Hepatocyte (in vitro differentiated cells): ENCODE measurements at places on chromosomes 2 and 18.

DNA sequence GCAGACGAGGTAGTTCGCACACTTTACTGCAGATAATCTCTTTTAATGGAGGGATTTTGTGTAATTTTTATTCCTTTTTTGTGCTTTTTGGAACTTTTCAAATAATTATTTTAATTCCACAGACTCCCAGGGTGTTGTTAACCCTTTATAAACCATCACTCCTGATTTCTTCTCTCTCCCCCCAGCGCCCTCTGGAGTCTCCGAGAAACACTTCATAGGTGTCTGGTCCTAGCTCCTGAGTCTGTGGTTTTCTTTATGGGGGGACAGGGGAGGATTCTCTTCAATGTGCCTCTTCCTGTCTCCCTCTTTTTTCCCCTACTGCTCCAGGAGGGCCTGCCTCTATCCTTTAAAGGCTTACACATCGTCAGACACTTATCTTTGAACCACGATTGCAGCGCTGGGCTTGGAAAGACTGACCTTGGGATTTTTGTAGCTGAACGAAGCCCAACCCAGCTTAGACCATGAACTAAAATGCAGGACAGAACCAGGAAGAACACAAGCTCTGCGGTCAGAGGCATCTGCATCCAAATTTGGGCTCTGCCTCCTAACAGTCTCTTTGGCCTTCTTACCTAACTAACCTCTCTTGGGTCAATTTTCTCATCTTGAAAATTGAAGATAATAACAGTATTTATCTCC lies 7.1 kb upstream of the PKDCC start:
- DNase-seq: no peak

DNA sequence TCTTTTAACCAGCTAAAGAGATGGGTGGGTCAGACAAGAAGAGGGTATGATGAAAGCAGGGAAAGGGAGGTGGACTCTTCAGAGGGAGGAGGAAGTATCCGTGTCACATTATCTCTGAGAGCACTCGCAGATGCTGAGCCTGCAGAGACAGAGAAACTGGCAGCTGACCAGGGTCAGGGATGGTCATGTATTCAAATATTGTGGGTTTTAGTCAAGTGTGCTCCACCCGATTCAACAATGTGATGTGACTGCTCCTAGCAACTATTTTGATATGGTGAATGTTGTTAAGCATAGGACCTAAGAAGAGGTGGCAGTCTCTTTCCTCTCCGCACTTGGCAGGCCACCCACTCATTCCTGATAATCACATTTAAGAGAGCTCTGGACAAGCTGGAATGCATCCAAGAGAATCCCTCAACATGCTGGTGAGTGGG lies 1.3 kb upstream of the CLIP4 start:
- DNase-seq: peak; percentile 58

DNA sequence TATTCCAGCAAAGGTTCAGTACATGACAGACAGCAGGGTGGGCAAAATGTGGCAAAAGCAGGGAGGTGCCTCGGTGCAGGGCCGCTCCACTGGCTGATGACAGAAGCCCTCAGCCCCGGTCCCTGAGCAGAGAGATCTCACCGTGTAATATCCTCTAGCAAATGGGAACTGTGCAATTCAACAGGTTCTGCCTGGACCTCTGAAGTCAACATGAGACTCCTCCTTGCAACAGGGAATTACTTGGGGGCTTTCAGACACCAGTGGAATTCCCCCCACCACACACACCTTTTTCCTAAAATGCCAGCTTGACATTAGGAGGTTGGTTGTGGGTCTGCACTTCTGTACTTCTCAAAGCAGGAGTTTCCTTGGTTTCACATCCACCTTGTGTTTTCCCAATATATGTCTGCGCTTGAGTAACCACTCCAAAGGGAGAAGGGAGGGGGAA lies 50.8 kb downstream of the SPRED2 start:
- DNase-seq: no peak

DNA sequence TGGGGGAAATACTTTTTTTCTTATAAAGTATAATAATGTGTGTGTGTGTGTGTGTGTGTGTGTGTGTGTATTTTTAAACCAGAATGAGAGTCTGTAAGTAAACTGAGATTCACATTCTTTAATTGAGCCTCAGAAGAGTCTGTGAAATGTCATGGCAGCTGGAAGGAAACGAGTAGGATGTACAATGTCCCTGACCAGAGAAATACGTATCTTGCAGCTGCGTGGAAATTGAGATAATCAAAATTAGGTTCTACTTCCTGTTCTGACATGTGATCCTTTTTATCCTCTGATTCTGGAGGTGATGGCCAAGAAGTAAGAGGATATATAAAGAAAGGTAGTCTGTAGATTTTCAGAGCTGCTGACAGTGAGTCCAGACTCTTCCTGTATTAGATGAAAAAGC lies 50.0 kb downstream of the SH3RF3 start:
- no peak for DNase-seq

GRCh38 chr2:112001942-112002341 lies 53.1 kb upstream of the TMEM87B start:
- DNase-seq: no peak

- DNase-seq: peak; percentile 62
Observed at GRCh38 chr2:112947374-112947773, 30.4 kb upstream of the IL36G start.

- DNase-seq: no peak
Observed at GRCh38 chr2:144875290-144875969, 355.5 kb upstream of the ZEB2 start.

DNA sequence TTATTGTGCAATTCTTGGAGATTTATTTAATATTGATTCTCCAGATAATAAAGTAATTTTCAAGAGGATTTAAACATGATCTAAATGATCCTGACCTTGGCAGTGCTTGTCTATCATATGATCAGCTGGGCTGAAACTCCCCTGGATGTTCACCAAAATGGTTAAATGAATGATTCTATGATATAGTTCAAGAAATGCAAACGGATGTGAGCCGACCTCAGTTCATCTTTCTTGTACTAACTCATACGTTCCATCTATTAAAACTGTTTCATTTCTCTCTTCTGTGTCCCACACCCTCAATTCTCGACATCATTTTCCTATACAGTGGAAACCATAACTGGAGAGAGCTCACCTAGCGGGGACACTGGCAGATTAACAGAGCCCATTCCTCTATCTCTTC lies 281.7 kb upstream of the CCDC68 start:
- no peak for DNase-seq

- no peak for DNase-seq
Observed at GRCh38 chr18:23812546-23813440, 123.5 kb downstream of the LAMA3 start.

GRCh38 chr2:163407296-163407695 lies 328.5 kb downstream of the FIGN start:
- peak; percentile 7 for DNase-seq

DNA sequence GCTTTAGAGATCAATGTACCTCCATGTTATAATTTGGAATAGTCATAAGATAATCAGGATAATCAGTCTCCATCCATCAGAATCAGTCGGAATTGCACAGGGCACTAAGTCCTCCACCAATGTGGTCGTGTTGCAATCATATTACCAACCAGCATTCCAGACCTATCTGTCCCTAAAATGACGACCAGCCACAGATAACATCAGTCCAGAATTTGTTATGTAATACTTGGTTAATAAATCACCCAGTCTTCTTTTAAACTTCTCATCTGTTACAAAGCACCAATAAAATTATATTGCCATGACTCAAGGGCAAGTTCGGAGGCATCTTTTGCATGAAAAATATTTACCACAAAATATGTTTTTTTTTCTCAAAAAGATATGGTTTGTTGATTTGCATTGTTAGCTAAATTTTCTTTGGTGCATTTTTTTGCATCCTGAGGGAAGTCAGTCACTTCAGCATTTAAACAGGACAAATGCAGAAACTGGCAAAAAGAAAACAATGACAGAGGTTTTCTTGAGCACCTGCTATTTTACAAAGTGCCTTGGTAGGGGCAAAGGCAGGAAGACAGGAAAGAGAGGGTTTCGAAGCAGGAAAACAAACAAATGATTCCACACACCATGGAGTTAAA lies 29.3 kb downstream of the PIEZO2 start:
- DNase-seq: peak; percentile 56

GRCh38 chr2:24454294-24454693 lies 36.8 kb upstream of the NCOA1 start:
- no peak for DNase-seq

DNA sequence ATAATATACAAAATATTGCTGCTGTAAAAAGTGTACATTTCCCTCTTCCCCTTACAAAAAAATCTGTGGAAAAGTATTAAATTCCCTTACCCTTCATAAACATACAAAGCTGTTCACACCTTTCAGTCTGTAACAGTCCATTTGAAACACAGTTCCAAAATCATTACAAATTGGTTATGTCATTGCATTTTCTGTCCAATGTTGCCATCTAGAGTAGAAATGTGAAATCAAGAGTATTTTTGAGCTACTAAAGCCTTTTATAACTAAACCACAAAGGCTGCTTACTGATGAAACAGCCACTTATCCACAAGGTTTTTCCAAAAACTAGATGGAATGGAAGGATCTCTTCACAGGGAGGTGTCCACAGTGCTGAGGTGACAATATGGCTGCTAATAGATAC lies 72.5 kb downstream of the SS18 start:
- DNase-seq: no peak

- DNase-seq: no peak
Observed at GRCh38 chr2:235727891-235728799, 234.3 kb downstream of the AGAP1 start.

DNA sequence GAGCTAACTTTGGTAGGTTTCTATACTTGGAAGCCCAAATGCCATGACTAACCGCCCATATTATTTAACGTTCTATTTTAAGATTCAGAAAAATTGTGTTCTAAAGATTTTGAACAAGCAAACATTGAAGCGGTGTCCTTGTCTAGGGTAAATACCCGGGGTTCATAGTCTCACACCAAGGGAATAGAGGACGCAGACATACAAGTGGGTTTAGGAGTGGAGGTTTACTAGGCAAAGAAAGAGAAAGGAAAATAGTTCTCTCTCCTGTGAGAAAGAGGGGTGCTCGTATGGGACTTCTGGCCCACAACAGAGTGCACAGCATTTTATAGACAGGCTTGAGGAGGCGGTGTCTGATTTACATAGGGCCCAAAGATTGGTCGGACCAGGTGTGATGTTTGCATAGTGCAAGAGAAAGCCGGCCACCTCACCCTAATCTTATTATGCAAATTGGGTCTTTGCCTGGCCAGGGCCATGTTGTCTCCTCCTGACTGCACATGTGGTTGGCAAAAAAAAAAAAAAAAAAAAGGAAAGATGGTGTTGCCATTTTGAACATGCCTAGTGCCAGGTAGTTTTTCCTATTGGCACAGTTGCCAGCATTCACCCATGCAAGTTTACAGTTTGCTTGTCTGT lies 1062.6 kb downstream of the LRP1B start:
- no peak for DNase-seq

DNA sequence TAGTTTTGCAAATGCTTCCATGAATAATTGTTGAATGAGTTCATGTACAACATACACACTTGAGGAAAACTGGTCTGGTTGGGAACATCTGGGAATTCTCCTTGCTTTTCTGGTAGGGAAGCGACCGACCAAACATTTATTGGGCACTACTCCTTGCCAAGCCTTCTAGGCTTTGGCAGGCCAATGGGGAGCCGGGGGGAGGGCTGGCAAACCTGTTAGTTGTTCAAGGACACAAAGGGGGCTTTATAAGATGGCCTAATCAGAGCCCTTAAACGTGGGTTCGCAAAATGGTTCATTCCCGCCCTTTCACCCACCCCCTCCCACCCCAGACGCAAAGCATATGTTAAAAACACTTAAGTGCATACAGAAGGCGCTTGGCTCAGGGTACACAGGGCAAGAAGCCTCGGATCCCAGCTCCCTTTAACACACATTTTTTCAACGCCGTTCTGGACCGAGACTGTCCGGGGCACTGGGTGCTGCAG lies 844 bp upstream of the VSNL1 start:
- DNase-seq: peak; percentile 28
